Upper lobe of left lung (tissue), 6 donors: ENCODE measurements at places on chromosomes 1 and 21. TPM values are rescaled to one million over a fixed set of nuclear protein-coding genes. Genes with fewer than 3 reads are reported as not detected.

DNA sequence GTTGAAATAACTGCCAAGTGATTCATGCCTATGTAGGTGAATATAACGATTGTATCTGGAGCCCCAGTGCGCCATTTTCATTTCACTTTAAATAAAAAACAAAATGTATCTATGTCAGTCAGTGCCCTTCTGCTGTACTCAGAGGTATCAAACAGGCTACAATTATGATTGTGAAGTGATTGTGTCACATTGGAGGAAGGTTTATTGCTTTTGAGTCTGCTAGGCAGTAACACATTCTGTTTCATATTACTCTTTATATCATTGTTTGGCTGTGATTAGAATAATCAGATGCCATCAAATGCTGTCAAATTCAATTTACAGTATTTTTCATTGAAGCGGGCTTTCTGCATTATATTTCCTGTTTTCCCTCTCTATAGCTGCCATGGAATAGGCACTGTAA is 171.9 kb downstream of the KCTD3 start:
- DNase-seq: no peak
- no peaks in the 10 kb centered on the region for H3K4me1 ChIP-seq
- no peak overlapping the region for H3K4me3 ChIP-seq
- H3K36me3 ChIP-seq: no peaks in the 10 kb centered on the region
- H3K27me3 ChIP-seq: no peaks in the 10 kb centered on the region
- H3K27ac ChIP-seq: no peak overlapping the region

DNA sequence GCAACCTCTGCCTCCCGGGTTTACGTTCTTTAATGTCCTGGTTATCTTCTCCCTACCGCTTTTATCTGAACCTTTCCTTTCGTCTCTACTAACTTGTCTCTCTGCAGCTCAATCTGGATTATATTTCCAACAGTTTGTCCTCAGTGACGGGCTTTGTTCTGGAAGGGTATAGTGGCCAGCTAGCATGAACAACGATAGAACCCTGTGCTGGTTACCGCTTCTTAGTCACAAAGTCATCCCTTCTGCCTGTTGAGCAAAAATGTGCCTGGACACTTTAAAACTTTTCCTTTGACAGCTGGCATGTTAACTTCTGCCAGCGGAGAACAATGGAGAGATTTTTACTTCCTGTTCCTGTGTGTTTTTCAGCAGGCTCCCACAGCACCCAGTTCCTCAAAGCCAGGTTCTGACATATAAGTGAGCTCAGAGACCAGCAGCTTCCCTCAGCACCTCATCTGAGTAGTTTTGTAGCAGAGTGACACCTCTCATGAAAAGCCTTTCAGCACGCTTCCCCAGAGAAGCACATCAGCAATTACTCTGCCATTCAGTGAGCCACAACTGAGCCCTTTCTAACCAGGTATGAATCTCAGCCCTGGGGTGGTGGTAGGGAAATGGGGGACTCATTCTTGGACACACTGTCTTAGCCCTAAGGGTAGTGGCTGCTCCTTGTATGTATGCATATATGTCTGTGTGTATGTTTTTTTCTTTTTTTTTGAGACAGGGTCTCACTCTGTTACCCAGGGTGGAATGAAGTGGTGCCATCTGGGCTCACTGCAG is 23.6 kb upstream of the CCDC17 start:
- no peak for DNase-seq
- H3K4me1 ChIP-seq: peaks cover 20% of the 10 kb centered on the region
- peaks cover 20% of the 10 kb centered on the region for H3K36me3 ChIP-seq
- H3K27ac ChIP-seq: no peak overlapping the region
- H3K4me3 ChIP-seq: no peak overlapping the region
- H3K27me3 ChIP-seq: no peaks in the 10 kb centered on the region

DNA sequence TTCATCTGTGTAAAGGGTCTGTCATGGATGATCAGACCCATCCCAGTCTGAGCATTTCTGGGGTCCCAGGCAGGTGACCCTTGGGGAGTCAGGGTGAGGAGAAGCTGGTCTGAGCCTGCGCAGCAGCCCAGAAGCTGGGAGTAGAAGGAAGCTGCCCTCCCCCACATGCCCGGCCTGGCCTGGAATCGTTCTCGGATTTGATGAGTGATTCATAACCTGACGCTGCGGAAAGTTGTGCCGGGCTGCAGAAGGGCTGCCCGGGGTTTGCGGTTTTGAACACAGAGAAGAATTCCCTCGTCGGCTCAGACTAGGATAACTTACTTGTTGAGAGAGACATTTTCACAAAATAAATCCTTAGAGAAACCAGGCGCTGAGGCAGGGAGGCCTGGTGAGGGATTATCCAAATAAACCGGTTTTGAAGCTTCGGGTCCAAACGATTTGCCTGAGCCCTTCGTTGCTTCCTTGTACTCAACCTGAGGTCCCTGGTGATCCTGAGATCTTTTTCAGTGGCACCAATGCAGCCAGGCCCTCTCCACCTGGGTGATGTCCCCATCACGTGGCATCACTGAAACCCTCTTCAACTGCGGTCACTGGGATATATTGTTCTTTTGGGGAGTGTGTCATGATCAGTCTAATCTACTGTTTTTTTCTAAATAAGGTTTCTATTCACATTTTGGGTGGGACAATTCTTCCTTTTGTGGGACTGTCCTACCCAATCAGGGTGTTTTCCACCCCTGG is 29.2 kb downstream of the EPHB2 start:
- H3K36me3 ChIP-seq: no peaks in the 10 kb centered on the region
- peak; percentile 52 for DNase-seq

DNA sequence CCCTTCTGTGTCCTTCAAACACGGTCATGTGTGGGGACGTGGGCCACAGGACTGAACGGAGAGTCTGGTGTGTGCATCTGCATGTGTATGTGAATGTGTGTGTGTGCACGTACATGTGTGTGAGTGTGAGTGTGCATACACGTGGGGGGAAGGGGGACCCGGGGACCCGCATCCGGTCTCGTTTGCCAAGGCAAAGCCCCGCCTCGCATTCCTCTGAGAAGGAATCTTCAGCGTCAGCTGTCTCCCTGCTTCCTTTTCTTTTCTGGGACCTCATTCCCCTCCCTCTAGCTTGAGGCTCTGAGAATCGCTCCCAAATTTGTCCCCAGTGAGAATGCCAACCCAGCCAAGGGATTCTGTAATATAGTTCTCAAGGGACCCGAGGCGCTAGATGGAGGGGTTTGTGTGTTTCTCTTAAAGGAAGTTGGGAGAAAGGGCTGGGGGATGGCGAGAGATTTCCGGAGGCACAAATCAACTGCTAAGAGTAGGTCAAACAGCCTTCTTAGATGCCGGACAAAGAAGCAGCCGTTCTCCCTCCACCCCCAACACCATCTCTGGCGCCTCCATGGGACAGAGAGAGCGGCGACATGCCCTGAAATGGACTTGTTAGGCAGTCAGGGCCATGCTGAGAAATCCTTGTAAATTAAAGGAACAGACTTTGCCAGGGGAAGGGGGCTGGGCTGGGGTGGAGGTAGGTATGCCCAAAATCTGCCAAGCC is 6.6 kb downstream of the IFFO2 start:
- no peaks in the 10 kb centered on the region for H3K27me3 ChIP-seq
- peaks cover 94% of the 10 kb centered on the region for H3K4me1 ChIP-seq
- H3K36me3 ChIP-seq: no peaks in the 10 kb centered on the region
- peak overlapping the region; percentile 32 for H3K4me3 ChIP-seq
- DNase-seq: no peak

GRCh38 chr1:160474392-160475242 is 48.4 kb downstream of the SLAMF6 start:
- H3K4me1 ChIP-seq: no peaks in the 10 kb centered on the region
- no peak for DNase-seq
- no peaks in the 10 kb centered on the region for H3K36me3 ChIP-seq
- H3K4me3 ChIP-seq: no peak overlapping the region

The AMY1B gene
- not detected for total RNA-seq

The IL12RB2 gene
- total RNA-seq: 0.46 TPM
